ENCODE measurements at places on chromosomes 6 and 20.

GRCh38 chr6:128161263-128161662 lies 260.4 kb upstream of the THEMIS start:
- DNase-seq = no peak

DNA sequence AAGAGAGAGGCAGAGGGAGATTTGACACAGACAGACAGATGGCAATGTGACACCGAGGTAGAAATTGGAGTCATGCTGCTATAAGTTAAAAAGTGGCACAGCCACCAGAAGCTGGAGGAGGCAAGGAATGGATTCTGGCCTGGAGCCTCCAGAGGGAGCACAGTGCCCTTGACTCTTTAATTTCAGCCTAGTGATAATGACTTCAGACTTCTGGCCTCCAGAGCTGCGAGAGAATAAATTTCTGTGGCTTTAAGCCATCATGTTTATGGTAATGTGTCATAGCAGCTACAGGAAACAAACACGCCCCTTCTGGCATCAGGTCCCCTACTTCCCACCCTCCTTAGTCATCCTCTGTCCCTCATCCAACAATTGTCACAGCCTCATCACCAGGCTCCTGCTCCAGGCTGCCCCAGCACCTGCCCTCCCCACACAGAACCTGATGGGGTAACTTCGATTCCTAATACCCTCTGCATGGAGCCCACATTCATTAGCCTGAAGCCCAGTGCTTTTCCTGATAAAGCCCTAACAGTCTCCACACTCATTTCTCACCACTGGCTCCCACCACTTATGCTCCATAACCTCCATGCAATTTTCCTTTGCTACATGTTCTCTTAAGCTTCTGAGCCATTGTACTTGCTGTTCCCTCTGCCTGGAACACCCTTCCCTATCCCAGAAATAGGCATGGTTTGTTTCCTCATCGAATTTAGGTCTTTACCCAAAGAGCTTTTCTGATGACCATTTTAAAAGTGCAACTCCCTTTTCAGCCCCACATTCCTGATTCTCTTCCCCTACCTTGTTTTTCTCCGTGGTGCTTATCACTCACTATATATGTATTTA lies 69.7 kb upstream of the TOX2 start:
- DNase-seq = no peak

DNA sequence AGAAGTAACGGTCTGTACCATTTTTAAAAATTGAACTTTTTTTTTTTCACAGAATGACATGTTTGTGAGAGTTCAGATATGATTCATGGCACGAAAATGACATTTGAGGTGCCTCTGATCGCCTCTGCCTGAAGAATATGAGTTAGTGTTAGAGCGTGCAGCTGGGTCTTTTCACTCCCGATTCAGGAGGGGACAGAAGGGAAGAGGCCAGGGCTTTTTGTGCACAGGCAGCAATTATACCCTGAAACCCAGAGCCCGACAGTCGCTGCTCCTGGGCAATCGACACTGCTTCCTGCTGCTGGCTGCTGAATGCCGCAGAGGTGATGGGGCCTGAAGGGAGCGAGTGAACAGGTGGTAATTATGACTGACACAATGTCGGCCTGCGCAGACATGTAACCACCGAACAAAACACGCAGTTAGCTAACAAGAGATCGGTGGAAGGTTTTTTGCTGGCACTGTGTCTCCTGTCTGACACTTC lies 652.0 kb upstream of the NOX3 start:
- DNase-seq = no peak

DNA sequence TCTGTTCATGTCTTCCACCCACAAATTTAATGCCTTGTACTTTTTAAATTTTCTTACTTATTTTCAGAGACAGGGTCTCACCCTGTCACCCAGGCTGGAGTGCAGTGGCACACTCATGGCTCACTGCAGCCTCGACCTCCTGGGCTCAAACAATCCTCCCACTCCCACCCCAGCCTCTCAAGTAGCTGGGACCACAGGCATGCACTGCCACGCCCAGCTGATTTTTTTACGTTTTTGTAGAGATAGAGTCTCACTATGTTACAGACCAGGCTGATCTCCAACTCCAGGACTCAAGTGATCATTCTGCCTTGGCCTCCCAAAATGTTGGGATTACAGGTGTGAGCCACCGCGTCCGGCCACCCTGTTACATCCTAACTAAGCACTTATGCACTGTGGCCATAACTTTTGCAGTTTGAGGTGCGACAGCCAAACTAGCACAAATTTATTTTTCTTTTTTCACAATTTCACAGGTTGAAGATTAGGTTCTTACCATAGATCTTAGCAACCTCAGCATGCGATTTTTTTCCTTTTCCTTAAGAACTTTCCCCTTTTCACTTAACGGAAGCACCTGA lies 92.1 kb downstream of the EPB41L2 start:
- no peak for DNase-seq

DNA sequence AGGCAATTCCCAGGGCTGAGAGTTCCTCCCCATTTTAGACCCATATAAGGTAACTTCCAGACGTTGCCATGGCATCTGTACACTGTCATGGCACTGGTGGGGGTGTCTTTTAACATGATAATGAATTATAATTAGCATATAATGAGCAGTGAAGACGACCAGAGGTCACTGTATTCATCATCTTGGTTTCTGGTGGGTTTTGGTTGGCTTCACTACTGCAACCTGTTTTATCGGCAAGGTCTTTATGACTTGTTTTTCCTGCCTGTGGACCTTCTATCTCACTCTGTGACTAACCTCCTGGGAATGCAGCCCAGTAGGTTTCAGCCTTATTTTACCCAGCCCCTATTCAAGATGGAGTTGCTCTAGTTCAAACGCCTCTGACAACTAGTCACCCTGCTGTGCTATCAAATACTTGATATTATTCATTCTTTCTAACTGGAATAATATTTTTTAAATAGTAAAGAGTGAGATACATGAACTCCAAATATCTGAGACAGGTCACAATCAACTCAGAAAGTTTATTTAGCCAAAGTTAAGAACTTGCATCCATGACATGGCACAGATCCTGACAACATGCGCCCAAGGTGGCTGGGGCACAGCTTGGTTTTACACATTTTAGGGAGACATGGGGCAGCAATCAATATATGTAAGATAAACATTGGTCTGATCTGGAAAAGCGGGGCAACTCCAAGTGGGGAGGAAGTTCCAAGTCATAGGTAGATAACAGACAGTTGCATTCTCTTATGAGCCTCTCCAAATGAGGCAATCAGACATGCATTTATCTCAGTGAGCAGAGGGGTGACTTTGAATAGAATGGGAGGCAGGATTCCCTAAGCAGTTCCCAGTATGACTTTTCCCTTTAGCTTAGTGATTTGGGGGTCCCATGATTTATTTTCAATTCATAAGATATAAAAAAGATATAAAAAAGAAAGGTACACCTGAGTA lies 1.2 kb upstream of the UFL1 start:
- DNase-seq = no peak

- DNase-seq = no peak
These were observed 67.1 kb upstream of the ZNFX1 start for GRCh38 chr20:49344975-49345374.

GRCh38 chr6:148893481-148893880 lies 146.7 kb downstream of the UST start:
- DNase-seq = no peak

DNA sequence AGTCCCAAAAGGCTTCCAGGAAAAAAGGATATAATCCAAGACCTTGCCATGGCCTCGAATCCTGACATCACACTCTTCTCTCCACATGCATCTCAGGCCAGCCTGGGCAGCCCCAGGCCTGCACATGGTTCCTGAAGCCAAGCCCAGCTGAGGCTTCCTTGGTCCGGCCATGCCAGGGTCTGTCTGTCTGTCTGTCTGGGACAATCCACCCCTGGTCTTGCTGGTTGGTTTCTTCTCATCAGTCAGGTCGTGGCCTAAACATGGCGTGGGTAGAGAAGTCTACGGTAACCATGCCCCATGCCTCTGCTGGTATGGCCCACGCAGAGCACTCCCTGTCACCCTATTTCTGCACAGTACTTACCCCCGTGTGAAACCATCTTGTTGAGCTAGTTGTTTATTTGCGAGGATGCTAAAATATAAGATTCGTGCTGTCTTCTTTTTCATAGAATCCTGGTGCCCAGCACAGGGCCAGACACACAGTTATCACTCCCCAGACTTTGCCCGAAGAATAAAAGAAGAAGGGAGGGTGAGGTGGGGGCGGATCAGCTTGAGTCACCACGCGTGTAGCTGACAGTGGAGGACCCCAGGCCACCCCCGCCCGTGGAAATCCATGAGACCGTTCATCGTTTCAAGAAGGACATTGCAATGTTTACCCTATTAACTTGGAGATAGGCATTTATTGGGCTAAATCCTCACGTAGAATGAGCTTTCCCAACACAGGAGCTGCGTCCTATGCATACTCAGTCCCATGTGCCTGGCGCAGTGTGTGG lies 107.2 kb downstream of the RNASET2 start:
- DNase-seq = no peak

GRCh38 chr6:90286884-90287488 lies 9.7 kb downstream of the BACH2 start:
- no peak for DNase-seq

DNA sequence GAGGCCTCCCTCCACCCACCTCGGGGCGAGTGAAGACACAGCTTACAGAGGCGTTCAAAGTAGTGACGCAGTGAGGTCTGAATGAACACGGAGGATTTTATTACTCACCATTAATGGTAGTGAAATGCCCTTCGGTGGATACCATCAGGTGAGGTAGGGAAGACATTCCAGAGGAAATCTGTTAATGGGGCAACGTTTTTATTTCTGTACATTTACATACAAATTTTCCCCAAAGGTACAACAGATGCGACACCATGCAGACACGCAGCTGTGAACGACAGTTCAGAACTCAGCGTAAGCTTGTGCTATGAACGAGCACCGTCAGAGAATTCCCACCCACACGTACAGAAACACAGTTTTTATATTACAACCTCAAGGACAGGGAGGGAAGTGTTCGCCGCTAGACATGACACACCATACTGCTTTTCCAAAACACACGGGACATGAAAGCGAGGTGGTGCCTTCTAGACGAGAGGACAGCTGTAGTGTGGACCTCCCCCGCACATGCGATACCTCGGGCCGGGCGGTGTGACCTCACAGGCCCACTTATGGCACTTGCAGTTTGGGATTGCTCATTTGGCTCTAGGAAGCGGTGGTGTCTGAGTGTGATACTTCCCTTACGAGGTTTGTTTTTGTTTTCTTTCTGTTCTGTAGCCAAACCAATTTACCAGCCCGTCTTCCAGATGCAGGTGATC lies 10.7 kb downstream of the PSMG4 start:
- no peak for DNase-seq

DNA sequence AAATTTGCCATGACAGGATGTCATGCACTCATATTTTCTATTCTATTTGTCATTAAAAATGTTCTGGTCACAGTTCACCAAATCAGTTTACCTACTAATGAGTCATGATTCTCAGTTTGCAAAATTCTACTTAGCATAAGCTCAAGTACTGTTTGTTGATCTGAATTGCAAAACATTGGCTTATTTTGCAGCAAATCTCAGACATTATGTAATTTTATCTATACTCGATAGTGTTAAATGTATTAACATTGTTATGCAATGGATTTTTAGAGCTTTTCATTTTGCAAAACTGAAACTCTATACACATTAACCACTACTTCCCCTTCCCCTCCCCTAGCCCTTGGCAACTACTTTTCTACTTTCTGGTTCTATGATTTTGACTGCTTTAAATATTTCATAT lies 213.8 kb upstream of the ZFP64 start:
- no peak for DNase-seq

GRCh38 chr6:128455959-128456358 lies 64.4 kb downstream of the PTPRK start:
- no peak for DNase-seq
